ENCODE measurements at places on chromosomes 7 and 10.

GRCh38 chr10:3099291-3100092 is 32.1 kb downstream of the PFKP start:
- DNase-seq = peak; percentile 46

GRCh38 chr10:107492389-107492788 is 327.9 kb upstream of the SORCS1 start:
- DNase-seq = no peak

GRCh38 chr7:145488816-145489215 is 627.8 kb upstream of the CNTNAP2 start:
- DNase-seq = no peak

DNA sequence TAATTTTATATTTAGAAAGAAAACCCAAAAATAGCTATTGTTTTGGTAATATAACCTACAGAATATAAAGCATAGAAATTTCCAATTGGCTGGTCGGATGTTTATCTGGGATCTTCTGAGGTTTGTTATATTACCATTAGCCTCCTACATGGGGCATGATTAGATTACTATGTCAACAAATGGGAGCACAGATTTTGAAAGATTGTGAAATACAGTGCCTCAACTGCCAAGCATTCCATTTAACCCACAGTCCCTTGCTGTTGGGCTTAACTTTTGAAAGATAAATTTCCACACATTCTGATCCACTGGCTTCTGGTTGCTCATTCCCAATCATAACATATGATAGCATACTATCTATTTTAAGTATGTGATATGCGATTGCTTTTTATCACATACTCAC is 455.4 kb upstream of the C7orf33 start:
- DNase-seq = no peak

GRCh38 chr10:102646610-102647442 is 2.5 kb downstream of the TRIM8 start:
- DNase-seq = no peak

DNA sequence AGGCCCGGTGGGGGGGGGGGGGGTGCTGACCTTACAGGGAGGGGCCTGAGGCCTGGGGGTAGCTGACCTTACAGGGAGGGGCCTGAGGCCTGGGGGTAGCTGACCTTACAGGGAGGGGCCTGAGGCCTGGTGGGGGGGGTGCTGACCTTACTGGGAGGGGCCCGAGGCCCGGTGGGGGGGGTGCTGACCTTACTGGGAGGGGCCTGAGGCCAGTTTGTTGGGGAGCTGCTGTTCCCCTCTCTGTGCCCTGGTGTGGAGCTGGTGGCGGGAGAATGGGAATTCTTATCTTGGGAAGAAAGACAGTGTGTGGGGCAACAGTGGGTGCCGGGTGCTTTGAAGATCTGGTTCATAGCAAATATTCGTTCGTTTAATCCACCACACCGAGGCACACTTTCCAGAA is 46.6 kb upstream of the CFAP46 start:
- DNase-seq = no peak

GRCh38 chr10:59181668-59182067 is 5.2 kb downstream of the PHYHIPL start:
- DNase-seq = no peak

GRCh38 chr10:101668566-101668965 is 26.4 kb downstream of the FBXW4 start:
- DNase-seq = no peak

GRCh38 chr10:114996542-114996941 is 58.5 kb downstream of the TRUB1 start:
- peak; percentile 38 for DNase-seq

DNA sequence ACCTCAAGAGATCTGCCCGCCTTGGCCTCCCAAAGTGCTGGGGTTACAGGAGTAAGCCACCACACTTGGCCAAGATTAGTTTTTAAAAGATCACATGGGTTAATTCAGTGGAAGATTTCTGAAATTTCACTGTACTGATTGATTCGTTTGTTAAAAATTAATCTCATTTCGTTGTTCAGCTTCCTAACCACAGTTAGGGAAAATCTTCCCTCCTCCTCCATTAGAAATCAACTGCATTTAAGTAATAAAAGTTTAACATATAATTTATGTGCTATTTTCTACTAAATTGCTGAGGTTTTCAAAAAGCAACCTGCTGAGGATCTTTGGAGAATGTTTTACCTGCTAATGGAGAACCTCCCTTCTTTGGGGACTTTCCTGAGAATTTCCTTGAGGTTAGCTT is 522.4 kb downstream of the GATA3 start:
- no peak for DNase-seq

DNA sequence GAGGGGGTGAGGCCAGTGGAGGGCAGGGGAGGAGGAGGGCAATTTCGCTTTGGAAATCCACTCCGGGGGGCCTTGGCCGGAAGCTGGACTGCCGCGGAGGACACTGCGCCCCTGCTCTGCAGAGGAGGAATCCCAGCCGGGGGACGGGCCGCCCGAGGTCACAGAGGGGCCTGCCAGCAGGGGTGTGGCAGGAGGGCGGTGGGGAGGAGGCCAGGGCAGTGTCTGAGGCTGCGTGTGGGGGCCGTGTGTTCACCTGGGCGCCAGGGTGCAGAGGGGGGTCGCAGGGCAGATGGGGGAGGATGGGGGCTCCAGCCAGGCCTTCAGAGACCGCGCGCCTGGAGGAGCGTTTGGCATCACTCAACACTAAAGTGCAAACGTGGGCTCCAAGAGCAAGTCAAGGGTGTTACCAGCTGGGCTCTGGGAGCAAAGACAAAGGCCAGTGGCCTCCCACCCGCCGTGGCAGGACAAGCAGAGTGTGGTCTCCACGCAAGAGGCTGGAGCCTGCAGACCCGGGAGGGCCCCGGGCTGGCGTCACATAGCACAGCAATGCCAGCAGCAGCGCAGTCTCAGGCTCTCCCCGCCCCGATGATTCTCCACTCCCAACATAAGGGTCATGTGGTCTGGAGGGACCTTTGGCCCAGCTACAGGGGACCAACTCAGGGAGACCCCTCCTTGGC is 45.3 kb upstream of the DNAJB6 start:
- no peak for DNase-seq

DNA sequence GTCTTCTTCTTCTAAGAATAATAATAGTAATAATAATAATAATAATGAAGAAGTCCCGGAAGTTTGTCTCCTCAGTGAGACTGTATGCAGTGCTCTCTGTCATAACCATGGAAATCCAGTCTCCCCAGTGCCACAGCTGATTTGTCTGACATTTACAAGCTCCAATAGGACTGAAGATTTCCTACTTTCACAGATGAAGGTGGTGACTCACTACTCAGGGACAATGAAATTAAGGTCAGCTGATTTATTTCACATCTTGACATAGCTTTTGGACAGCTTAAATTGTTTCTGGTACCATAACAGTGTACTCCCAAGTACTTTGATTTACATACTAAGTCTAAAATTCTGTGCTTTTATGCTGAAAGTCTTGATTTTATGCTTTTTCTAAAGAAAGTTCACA is 6.9 kb downstream of the CELF2 start:
- DNase-seq = no peak

- no peak for DNase-seq
Observed at GRCh38 chr7:16356301-16356958, 64.9 kb downstream of the CRPPA start.

- DNase-seq = no peak
Observed at GRCh38 chr7:151756866-151757265, 120.0 kb downstream of the PRKAG2 start.

DNA sequence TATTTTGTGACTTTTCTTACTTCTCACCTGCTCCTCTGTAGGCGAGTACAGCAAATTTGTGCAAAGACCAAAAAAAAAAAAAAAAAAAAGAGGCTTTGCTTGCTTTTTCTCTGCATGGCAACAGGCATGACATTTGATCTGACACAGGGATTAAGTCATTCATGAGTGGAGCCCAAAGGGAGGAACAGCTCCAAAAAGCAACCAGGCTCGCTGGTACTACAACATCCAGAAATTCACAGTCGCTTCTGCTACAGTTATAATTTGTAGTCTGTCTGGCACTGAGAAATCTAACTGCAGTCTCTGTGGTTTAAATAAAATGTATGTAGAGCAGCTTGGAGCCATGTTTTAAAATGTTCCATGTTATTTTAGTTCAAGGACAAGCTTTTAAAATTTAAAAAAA is 31.7 kb downstream of the MKX start:
- no peak for DNase-seq

DNA sequence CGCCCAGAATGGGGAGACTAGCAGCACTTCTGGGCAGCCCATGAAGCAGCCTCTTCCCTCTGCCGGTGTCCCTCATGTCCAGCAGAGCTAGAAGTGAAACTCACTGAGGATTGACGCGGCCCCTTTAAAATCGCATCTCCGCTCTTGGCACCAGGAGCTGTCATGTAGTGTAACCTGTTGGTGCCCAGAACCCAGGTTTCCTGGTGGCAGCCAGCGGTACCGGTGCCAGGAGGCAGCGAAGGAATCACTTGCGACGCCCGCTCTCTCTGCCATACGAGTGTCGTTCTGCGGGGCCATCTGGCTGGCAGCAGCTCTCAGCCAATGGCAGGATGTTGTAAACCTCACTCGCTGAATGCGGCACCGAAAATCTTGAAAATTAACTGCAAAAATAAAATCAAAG is 82.7 kb downstream of the CUX1 start:
- no peak for DNase-seq

DNA sequence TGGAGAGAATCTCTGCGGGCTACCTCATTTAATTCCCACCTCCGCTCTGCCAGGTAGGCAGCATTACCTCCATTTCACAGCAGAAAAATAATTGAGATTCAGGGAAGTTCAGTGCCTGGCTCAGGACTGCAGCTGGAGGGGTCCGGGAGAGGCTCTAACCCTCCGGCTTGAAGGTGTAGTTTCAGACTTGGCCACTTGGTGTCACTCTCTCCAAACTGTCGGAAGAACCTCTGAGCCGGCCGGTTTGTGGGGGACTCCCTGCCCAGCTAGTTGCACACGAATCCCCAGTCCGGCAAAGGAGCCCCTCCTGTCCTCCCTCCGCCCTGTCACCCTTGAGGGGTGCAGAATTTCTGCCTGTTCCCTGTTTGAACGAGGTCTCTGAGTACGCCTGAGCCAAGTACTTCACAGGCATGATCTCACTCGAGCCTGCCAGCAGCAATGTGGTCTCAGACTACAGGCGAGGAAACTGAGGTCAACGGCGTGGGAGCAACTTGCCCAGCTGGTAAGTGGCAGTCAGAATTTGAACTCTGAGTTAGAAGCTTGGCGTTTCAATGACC is 144.7 kb upstream of the ZNF716 start:
- DNase-seq = no peak

DNA sequence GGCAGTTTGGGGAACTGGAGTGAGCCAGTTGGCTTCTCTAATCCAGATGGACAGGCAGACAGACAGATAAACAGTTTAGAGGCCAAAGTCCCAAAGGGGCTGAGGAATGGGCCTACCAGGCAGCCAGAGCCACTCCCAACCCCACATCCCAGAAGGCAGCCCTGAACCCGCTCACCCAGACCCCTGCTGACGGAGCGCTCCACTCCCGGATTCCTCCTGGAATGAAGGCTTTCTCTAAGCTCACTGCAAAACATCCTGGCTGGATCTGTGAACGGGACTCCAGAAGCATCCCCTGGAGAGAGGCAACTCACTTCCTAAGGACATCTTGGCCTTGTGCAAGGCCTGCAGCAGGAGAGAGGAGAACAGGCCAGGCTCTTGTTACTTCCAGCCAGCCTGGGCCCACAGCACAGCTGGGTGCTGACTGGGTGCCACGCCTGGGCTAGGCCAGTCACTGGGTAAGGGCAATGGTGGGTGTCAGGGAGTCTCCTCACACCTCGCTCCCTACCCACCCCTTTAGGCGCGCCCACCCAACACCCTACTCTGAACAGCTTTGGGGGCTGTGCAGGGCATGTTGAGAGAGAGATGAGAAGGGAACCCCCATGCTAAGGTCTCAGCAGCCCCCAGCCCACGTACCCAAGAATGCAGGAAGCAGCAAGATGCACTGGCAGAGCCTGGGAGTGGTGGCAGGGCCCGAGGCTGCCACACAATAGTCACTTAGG is 168.6 kb upstream of the ZMIZ1 start:
- DNase-seq = no peak

- no peak for DNase-seq
Observed at GRCh38 chr7:1967512-1968396, 265.0 kb downstream of the MAD1L1 start.

DNA sequence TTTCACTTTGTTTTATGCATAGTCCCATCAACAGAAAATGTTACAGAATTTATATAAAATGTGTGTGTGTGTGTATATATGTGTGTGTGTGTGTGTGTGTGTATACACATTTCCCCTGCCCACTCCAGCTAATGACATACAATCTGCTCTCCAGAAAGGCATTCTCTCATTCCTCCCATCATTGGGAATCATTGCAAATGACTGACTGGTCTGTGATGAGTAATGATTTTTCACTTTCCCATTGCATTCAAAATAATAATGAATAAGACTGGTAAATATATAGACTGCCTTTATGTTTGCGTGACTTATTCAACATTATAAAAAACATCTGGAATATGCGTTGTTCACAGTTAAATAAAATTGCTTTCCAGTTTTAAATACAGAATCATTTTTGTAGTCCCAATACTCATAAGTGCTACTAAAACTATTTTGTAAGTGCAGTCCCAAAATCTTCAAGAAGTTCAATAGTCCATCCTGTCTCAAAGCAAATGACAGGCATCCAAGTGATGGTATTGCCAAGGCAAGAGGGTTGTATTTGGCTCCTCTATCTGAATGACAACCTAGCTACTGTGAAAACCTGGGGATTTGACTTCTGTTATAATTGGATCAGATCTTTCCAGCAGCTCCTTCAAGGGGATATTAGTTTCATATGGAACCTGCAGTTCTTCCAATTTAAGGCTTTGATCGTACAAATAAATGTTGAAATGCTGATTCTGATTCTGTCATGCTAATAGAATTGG is 150.9 kb downstream of the POLR1F start:
- no peak for DNase-seq

- DNase-seq = no peak
Observed at GRCh38 chr7:149432121-149432691, 28.7 kb downstream of the ZNF777 start.

DNA sequence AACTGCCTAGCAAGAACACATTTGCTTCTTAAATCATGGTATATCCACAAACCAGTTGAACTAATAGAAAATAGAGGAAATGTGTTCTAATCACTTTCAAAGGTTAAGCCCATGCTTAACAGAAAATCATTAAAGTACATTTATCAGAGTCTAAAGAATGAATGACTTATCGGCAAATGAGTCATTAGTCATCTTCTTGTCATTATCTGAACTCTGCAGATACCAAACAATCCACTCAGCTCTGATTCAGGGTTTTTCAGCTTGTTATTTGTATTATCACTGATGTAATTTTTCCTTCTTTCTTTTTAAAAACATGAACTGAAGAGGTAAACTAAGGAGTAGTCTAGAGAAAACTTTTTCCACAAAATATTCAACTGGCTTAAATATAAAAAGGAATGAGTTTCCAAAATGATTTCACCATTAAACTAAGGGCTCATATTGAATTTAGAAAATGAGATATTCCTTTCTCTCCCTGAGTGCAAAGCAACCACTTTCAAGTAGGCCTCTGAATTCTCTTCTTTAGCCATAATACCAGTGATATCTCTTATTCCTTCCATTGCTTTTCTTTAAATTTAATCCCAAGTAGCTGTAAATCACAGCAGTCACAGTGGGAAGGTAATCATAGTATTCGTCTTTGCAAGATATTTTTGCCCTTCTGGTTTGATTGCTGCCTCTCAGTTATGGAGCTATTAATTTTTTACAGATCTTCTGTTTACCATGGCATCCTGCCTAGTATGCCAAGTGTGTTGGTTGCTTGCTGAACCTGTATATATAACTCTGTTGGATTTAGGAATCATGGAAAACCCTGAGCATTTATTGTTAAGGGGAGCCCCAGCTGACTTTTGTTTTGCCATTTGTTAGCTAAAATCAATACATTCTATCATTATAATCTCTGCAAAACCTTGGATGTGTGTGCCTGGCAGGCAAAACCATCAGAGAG is 125.1 kb downstream of the THSD7A start:
- DNase-seq = no peak

GRCh38 chr7:139362302-139362701 is 2.6 kb downstream of the LUC7L2 start:
- no peak for DNase-seq
